Stimulated activated CD8-positive, alpha-beta memory T cell treated with anti-CD3 and anti-CD28 coated beads, Interleukin-15, amount 100 ng/mL, for 1 hour (primary cell): ENCODE measurements at places on chromosomes 3 and 15.

GRCh38 chr15:71430782-71431181, 315.5 kb downstream of the THSD4 start:
- no peak for DNase-seq

- no peak for DNase-seq
Measured at GRCh38 chr3:94429517-94429916, 366.7 kb downstream of the NSUN3 start.

GRCh38 chr15:57527382-57528091, 64.2 kb upstream of the MYZAP start:
- no peak for DNase-seq

DNA sequence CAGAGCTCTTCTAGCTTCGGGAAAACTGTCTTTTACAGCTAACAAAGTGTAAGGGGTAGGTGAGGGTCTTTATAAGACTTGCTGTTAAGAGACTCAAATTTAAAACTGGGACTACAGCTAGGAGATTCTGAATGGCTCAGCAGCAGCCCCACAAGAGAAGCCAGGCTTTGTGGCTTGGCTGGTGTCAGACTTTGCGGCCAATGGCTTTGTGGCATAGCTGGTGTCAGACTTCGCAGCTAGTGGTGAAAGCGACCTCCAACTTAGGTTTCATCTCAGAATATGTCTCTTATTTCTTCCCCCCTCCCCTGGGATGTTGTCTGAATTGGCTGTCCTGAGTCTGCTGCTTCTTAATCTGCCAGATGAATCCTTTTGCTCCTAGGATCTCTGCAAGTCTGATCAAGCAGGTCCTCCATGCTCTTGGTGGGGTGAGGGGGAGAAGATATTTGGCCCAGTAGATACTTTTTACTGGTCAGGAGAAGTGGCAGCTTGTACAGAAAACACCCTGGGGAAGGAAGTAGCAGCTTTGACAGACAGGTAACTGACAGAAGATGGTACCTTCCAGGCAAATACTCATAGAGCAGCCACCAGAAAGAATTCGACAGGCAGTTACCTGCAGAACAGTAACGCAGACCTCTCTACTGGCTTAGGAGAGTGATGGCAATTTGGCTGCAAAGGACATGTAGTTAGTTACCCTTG, 8.4 kb downstream of the BOC start:
- DNase-seq = no peak

DNA sequence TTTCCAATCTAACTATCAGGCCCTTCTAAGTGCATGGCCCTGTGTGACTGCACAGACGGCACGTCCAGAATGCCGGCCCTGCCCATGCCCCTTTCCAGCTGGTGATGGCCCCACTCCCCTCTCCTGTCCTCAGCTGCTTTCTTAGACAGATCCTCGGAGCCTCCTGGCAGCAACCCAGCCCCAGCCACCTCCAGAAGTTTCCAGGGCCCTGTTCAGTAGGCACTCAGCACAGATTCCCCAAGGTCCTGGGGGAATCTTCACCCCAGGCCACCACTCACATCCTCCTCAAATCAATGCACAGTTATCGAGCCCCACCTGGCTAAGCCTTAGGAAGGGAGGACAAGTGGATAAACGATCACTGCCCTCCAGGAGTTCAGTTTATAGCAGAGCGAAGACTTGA, 1.4 kb upstream of the CRABP1 start:
- DNase-seq = no peak

GRCh38 chr3:174873832-174874657, 14.9 kb downstream of the NAALADL2 start:
- DNase-seq = no peak

DNA sequence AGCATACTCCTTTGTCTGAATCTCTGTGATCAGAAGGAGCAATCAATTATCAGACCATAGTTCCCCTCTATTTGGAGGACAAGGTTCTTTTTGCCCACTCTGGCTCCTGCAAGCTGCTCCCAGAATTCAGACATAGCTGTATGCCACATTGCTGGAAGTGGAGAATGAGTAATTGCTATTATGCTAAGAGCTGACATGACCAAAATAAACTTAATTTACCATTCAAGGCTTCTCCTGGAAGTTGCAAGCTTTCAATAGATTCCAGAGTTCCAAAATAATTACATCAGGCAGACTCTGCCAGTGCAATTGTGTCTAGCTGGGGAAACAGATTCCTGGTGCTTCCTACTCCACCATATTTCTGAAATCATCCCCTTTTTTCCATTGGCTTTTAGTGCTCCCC, 7.6 kb upstream of the DRD3 start:
- DNase-seq = no peak

DNA sequence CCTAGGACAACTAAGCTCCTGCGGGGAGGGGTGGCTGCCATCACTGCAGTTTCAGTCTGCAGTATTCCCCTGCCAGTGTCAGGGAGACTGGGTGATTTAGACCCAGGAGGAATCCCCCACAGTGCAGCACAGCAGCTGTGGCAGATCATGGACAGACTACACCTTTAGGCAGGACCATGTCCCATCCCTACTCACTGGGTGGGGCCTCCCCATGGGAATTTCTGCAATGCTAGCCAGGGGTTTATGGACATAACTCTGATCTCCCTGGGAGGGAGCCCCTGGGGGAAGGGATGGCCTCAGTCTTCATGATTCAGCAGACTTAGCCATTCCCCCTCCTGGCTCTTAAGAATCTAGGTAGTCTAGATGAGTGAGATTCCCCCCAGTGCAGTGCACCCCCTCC, 130.1 kb upstream of the STAC start:
- DNase-seq = no peak

GRCh38 chr3:111794711-111795110, 64.4 kb upstream of the PHLDB2 start:
- DNase-seq = no peak

- no peak for DNase-seq
Measured at GRCh38 chr3:11522953-11523571, 120.7 kb downstream of the VGLL4 start.

DNA sequence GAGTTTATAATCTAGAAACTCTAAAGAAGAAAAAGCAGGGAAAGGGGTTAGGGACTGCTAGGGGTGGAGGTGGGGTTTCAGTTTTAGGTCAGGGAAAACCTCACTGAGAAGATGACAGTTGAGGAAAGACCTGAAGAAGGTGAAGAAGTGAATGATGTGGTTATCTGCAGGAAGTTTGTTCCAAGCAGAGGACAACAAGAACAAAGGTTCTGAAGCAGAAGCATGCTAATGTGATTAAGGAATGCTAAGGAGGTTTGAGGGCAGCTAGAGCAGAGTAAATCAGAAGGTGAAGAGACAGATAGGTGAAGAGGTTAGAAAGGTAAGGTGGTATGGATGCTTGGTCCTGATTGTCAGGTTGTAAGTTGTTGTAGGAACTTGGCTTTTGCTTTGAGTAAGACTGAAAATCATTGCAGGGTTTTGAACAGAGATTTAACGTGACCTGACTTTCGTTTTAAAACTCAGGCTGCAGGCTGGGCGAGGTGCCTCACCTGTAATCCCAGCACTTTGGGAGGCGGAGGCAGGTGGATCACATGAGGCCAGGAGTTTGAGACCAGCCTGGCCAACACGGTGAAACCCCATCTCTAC, 8.6 kb downstream of the OXSR1 start:
- DNase-seq = no peak

GRCh38 chr3:32816439-32817256, 1.1 kb upstream of the TRIM71 start:
- DNase-seq = no peak

GRCh38 chr3:55164191-55164590, 236.3 kb upstream of the LRTM1 start:
- no peak for DNase-seq
